ENCODE measurements at places on chromosomes 4 and X.

- DNase-seq, result peak; percentile 37
Measured at GRCh38 chr4:83905952-83906351, 370.0 kb downstream of the GPAT3 start.

DNA sequence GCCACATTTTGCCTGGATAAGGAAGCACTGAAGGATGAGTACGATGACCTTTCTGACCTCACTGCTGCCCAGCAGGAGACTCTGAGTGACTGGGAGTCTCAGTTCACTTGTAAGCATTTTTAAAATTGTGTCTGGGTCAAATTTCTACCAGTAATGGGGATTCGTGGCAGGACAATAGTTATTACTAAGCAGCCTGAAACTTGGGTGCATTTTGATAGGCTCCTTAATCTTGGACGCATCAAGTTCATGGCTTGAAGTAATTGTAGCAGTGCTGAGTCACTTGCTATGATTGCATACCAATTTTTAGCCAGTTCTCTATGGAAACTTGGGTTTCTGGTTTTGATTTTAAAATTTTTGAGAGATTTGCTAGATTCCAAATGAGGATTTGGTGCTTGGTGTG is 4.3 kb downstream of the PGRMC1 start:
- DNase-seq, result no peak

GRCh38 chrX:17028356-17028755 is 81.9 kb downstream of the REPS2 start:
- no peak for DNase-seq

- DNase-seq, result peak; percentile 68
Measured at GRCh38 chrX:39601231-39602177, 496.3 kb downstream of the BCOR start.

DNA sequence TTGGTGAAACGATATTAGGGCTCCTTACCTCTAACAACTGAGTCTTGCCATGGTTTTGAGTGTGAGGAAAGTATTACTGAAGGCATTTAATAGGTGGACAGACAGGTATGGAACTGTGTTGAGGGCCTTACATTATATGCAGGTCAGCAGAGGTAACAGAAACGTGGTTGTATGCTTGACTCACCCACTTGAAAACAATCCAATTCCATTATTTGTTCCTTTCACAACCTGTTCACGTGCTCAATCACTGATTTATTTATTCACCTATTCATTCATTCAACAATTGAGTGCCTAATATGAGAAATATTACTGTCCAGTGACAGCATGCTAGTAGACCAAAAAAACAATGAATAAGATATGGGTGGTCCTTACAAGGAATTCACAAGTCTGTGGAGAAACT is 33.3 kb upstream of the PPARGC1A start:
- DNase-seq, result no peak

DNA sequence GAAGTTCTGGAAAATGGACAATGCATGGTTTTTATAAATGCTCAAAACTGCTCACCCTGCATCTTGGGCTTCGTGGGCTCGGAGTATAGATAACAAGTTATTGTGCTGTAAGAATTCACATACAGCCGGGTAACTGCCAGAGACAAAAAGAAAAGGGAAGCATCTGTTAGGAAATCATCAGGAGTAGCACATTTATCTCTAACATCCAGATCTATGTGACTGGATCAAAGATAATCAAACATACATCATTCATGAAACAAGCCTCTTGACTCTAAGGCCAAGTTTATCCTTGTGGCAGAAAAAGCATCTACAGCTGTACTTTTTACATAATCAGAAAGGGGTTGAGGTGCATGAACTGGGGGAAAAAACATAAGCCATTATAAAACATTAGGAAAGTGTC is 264.2 kb downstream of the PPP3CA start:
- DNase-seq, result no peak

- DNase-seq, result peak; percentile 2
Measured at GRCh38 chrX:155888139-155888538, 7.0 kb downstream of the VAMP7 start.

GRCh38 chr4:179291657-179292056 is 1849.4 kb upstream of the AGA start:
- no peak for DNase-seq

DNA sequence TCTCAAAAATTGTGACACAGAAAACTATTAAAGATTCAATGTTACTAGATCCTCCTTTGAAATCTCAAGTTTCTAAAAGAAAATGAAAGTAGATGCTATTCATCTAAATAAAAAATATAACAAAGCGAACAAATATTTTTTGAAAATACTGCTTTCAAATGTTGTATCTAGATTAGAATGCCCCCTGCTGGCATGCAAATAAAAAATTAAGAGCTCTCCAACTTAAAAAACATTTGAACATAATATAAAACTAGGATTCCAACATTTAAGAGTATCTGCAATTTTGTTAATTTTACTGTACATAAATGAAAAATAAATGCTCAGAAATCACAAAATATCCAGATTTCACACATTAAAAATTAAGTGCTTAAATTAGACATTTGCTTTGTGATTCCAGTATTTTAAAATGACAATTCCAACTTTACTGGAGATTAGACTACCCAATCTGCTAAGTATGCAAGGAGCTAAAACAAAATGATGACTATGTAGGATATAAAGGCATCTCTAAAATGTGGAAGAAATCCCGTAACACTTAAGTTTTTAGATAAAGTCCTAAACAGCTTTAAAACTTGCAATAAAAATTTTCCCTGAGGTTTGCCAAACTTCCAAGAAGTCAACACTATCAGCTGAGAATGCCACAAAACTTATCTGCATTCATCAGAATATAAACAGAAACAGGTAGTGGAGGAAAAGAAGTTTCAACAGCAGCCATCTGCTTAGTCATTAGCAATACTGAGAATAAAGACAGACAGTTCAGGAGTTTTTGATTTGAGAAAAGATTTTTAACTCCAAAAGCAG is 32.7 kb downstream of the DHX15 start:
- no peak for DNase-seq

DNA sequence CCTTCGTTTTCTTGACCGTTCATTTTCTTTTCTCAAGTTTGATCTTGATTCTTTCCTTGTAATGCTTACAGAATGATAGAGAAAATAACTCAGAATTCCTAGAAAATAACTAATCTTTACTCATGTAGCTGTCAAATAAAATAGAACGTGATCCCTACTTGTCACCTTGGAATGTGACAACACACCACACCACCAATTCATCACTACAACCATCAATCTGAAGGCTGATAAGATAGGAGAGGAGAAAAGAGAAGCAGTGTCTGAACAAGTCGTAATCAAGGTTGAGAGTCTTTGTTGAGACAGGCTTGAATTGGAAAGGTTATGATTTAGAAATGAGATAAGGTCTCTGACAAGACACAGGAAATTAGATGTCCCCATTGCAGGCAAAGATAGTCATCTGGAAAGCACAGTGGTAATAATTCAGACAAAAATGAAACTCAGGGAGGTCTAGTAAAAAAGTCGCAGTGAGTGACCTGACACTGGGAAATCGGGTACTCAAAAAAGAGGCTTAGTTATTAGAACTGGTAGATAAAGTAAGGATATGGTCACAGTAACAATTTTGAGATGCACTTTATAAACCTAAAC is 456.2 kb downstream of the FAT4 start:
- DNase-seq, result no peak

GRCh38 chr4:112141366-112142138 is 3.7 kb upstream of the FAM241A start:
- no peak for DNase-seq

GRCh38 chr4:122632396-122633143 is 11.7 kb upstream of the IL21 start:
- no peak for DNase-seq

- DNase-seq, result peak; percentile 53
Measured at GRCh38 chr4:169268951-169269760, 1.6 kb downstream of the SH3RF1 start.

DNA sequence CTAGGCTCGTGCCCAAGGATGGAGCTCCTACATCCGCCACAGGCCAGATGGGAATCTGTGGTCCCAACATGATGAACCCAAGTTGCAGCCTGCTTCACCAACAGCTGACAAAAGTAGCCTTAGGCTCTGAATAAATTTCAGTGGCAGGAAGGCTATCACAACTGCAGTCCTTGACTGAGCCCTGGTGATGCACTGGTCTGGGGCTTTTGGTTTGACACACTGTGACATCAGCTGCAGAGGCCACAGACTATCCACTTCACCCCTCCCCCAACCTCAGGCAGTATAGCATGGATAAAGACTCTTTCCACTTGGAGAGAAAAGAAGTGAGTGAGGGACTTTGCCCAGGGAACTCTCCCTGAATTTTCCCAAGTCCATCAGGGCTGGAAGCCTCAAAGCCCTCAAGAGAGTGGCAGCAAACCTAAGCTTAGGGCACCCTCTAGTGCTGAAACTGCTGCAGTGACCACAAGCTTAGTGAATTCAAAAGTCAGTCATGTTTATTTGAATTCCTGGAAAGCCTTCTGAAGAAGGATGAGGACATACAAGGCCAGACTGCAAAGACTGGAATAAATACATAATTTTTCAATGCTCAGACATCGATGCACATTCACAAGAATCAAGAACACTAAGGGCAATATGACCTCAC is 135.0 kb upstream of the TENT5D start:
- peak; percentile 34 for DNase-seq

DNA sequence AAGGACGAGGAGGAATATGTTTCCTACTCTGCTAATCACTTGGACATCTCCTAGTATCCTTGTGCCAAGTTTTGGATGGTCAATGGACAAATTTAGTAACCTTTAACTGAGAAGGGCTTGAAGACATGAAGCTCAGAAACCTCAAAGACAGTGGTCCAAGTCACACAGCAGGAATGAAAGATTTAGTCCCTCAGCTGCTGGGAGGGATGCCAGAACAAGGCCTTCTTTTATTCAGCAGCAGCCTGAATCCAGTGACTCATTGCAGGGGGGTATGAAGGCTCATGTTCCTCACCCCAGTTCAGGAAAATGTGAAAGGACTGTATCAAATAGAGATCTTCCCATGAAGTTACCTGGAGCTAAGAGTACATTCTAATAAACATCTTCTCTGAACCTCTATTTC is 214.9 kb upstream of the UGT8 start:
- DNase-seq, result no peak

DNA sequence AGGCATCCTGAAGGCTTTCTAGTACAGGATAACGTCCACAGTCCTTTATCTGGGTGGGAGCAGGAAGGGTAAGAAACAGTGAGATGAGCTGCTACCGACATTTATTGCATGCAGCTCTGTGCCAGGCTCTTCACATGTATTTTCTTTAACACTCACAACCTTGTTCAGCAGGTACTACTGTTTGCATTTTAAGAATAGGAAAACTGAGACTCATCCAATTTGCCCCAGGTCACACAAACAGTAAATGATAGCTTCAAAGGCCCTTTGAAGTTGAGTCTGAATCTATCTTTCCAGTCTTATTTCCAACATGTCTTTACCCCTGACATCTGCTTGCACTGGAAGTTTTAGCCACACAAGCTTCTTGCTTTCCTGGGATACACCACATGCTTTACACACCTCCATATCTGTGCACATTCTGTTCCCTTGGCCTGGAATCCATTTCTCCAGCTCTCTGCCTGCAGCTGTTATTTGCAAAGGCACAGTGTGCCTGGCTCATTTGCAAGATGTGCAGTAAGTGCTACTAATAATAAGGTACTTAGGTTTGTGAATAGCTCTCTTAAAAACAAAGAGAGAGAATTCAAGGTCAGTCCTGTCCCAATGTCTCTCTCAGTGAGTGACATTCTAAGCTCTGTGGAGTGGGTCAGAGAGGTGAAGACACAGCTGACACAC is 61.2 kb downstream of the METTL14 start:
- no peak for DNase-seq

GRCh38 chr4:94803181-94803580 is 45.4 kb downstream of the BMPR1B start:
- DNase-seq, result no peak

DNA sequence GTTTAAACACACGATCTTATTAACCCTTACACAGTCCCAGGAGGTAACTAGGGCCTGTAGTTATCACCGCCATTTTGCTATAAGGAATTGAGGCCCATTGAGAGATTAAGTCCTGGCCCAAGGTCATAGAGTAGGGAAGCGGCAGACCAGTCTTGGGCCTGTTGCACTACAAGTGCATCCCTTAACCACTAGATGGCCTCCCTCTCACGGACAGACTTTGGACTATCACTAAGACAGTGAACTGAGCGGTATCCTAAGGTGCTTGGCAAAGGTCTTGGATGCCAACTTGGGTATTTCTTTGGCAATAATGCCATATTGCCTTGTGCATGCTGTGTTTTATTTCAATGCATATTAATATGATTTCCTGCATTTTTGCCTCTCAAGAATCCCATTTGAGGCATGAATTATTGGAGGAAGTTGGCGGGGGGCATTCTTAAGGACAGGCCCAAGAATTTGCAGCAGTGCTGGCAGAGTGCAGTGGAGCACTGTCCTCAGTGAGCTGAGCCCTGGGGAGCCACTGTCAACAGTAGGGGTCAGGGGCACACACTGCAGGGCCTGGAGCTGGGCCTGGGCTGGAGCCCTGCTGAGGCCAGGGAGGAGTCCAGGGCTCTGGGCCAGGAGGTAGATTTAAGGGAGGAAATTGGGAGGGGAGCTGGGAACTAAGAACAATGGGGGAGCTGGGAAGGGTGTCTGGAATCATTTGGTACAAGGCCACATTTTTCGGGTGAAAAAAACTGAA is 147.4 kb downstream of the SMIM20 start:
- DNase-seq, result no peak

- no peak for DNase-seq
Measured at GRCh38 chr4:52638717-52639116, 20.4 kb downstream of the USP46 start.

DNA sequence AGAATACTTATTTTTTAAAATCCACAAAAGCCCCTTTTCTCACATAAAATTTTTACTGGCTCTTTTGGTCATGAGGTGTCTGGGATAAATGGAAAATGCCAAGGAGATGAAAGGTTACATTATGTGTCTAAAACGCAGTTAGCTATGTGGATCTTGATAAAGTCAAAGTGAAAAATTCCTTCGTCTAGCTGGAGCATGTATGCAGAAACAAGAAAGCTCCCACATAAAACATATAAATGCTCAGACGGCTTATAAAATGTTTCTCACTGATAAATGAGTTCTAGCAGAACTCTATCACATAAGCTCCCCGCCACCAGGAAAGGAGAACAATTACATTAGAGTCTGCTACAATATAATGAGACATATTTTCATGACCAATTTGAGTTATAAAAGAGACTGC is 83.8 kb downstream of the TBC1D9 start:
- DNase-seq, result no peak

DNA sequence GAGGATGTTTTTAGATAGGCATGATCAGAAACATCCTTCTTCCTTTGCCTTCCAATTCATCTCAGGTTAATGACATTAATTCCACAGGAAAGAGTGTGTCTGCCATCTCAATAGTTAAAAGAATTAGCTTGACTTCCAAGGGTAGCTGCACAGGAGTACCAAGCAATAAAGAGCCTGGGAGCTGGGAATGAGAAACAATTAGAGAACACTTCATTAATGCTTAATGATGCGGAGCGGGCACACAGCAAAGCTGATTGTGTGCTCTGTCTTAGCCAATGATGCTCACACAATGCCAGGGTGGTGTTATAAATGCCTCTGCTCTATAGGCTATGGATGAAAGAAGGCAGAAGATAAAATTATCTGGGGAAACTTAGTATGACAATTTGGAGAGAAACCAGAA is 1052.5 kb upstream of the LCORL start:
- peak; percentile 75 for DNase-seq

GRCh38 chrX:118603981-118604380 is 108.4 kb downstream of the DOCK11 start:
- peak; percentile 80 for DNase-seq

- no peak for DNase-seq
Measured at GRCh38 chrX:51737091-51737490, 6.2 kb upstream of the GSPT2 start.

GRCh38 chr4:88143504-88143903 is 14.9 kb downstream of the ABCG2 start:
- DNase-seq, result no peak

All from eye (tissue), 1 donor.